Activated naive CD4-positive, alpha-beta T cell (primary cell): ENCODE measurements at places on chromosomes 6 and 20.
A peak's percentile ranks its signal among the peaks of the same experiment; 100 is the strongest.

DNA sequence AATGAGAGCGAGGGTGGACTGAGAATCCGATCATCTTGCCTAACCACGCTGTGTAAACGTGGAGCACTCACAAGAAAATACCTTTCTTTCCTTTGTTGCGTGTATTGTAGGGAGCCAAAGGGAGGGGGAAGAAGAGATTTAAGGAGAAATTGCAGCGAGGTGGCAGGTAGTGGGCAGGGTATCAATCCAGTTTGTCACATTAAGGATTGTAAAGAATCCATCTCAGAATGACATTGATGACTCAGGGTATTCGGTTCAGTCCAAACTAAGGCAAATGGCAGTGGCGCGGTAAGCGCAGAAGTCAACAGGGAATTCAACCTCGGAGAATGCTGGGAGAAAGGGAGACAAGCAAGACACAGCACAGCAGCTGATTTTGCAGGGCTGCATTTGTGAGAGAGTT, 146.2 kb downstream of the ID4 start:
- DNase-seq, result no peak

DNA sequence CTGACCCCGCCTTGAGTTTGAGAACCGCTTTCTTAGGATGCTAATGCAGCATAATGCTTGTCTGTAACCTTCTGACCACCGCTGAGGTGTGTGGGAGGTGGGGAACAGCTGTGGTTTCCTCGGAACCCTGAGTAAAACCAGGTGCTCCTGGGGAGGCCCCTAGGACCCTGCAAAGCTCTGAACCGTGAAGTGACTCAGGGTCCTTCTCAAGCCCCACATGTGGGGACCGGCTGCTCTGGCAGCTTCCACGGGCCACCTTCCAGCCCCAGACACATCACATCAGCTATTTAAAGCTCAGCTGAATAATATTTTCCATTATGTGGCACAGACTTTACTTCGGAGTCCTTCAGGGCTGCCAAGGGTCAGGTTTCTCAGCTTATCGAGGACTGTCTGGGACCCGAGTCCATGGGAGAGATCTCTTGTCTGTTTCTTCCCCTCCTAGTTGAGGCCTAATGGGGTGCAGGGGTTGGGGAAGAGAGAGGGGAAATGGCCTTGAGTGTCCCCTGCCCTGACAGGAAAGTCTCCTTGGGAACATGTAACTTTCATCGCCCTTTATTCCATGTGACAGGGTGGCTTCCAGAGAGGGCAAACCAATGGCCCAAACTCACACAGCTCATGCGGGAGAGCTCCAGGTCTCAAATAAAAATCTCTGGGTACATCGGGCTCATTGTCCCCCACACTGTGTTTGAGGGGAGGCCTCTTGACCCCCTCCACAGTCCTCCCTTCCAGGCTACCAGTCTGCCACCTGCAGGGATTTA, 186.1 kb upstream of the SLC24A3 start:
- DNase-seq, result no peak

GRCh38 chr6:149501768-149502167, 17.0 kb upstream of the ZC3H12D start:
- DNase-seq, result no peak

- DNase-seq, result no peak
These were observed 16.9 kb downstream of the GPR31 start for GRCh38 chr6:167140589-167141474.

- DNase-seq, result no peak
These were observed 231.0 kb downstream of the SOD2 start for GRCh38 chr6:159461998-159462397.

DNA sequence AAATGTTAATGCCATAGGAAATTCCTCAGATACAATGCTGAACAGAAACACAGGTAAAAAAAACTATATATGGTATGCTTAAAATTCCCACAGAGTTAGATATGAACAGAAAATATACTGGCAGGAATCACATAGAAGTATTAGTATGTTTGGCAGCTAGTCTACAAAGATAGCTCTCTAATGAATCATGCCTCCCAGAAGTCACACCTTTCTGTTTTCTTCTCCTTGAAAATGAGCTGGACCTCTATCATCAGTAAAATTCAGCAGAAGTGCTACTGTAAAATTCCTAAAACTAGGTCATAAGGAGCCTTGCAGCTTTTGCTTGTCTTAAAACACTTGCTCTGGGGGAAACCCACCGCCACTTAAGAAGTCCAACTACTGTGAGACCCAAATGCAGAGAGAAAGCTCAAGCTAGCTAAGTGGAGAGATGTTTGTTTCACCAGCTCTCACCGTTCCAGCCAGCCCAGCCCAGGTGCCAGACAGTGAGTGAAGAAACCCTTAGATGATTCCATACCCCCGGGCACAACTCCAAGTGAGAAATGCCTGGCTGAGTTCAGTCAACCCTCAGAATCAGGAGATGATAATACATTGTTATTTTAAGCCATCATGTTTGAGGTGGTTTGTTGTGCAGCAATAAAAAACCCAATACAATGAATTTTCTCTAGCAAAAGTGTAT, 43.0 kb downstream of the TSPYL4 start:
- no peak for DNase-seq

- DNase-seq, result no peak
These were observed 409.6 kb downstream of the MAFB start for GRCh38 chr20:40279390-40279789.

GRCh38 chr6:27280540-27281000, 31.5 kb downstream of the POM121L2 start:
- DNase-seq, result no peak

GRCh38 chr6:56803594-56803993, 151.3 kb upstream of the BEND6 start:
- DNase-seq, result no peak

- DNase-seq, result no peak
These were observed 327.2 kb downstream of the HTR1B start for GRCh38 chr6:77136086-77136485.

DNA sequence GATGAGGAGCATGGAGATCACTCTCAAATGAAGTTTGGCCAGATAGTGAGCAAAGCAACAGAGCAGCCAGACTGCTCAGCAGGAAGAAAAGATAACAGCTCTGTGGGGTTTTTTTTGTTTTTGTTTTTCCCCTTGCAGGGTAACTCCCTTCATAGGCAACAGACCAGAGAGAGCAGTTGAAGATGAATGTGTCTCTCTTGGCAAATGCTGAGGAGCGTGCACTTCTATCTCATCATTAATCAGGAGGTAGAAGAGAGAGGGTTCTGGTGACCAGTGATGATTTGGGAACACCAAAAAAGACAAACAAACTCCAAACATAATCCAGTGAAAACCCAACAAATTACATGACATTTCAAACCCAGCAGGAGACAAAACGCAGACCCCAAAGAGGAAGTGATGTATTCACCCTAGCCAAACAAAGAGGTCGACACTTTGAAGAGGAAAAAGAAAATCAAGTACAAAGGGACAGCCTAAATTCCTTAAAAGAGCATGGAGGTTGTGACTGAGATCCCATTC, 66.2 kb upstream of the RREB1 start:
- DNase-seq, result no peak

GRCh38 chr20:13158369-13158768, 62.7 kb upstream of the ISM1 start:
- DNase-seq, result no peak

- DNase-seq, result peak; percentile 62
These were observed 67.0 kb downstream of the TNFRSF21 start for GRCh38 chr6:47242483-47243386.

DNA sequence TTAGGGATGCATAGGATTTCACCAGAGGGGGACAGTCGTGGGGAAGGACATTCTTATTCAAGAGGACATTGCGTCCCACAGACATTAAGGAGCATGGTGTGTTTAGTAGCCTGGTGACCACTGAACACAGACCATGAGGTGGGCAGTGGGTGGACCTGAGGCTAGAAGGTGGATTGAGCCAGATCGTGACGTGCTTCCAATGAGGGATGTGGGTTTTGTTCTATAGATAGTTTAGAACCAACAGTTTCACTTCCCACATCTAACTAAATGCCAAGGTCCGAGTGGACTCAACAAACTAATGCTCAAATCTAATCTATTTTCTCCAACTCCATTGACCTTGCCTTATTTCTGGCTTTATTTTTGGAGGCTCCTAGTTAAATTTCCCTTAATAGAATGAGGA, 58.5 kb downstream of the OGFRL1 start:
- no peak for DNase-seq

DNA sequence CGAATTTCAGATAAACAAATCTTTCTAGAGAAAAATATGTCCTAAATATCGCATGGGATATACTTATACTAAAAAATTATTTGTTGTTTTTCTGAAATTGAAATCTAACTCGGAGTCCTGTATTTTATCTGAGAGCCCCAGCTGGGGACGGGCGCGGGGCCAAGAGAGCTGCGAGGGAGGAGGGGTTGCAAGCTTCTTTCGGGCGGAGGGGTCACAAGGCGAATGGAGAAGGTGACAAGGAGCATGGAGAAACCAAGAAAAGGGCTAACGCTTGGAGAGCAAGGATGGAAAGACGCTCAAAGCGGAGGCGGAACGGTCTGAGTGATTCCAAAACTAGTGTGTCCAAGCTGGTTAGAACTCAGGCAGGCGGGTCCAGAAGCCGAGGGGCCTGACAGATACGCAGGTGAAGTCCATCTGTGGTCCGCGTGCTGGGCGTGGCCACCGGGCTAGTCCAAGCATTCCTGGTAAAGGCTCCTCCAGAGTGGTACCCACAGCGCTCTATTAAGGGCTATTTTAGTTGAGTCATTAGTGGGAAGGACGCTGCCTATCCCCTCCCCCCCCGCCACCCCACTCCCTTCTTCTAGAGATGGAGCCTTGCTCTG, 41.5 kb upstream of the ZNFX1 start:
- no peak for DNase-seq

DNA sequence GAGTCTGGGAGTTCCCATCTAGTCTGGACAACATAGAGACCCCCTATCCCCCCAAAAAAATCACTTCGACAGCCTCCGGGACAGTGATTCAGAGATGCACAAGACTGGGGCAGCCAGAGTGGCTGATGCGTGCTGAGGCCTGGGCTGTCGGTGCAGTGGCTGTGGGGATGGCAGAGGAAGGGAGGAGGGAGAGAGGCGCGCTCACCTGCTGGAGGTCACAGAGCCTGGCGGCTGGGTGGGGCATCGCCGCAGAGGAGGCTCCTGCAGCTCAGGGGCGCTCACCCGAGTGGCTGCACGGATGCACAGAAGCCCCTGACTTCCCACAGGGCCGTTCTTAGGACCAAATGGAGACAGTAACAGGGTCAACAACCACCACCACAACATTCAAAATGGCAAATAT, 182.8 kb downstream of the SMOC2 start:
- no peak for DNase-seq

DNA sequence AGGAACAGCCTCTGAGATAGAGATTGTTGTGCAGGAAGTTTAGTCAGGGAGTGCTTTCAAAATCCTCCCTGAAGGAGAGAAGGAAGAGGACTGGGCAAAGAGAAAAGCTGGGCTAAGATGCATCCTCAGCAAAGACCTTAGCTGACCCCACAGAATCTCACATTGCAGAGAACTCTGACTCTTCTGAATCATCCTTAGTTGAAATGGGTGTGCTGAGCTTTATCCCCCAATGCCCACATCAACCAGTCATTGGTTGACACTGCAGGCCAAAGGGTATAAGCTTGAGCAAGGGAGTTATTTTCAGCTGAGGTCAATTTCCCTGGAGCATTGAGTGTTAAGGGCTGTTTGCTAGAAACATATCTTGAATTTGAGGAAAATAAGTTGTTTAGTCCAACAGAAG, 732.2 kb downstream of the CBLN4 start:
- DNase-seq, result no peak

- peak; percentile 5 for DNase-seq
These were observed 89.6 kb upstream of the NHSL1 start for GRCh38 chr6:138588805-138589434.

DNA sequence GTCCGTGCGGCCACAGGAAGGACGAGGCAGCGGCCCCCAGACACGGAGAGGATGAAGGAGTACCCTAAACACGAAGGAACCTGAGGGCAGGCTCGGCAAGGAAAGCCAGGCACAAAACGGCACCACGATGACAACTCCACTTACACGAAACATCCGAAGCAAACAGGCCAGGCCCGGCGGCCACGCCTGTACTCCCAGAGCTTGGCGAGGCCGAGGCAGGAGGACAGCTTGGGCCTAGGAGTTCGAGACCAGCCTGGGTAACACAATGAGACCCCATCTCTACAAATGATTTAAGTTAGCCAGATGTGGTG, 13.4 kb downstream of the KCNQ2 start:
- DNase-seq, result no peak

DNA sequence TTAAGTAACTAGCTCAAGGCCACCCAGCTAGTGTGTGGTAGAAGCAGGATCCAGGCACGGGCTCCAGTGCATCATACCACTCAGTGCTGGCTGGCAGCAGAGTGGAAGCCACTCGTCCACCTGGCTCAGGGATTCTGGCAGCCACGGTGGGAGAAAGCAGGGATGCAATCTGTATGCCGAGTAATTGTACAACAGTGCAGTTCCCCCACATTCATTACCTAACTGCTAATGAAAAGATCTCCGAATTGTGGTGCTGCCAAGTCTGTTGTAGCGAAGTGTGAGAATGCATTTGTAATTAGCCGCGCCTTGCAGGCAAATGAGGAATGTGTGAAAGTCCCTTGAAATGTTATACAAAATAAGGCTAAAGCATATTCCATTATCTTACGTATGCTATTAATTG, 29.0 kb downstream of the KCNG1 start:
- no peak for DNase-seq

GRCh38 chr20:4730780-4731179, 9.1 kb downstream of the PRND start:
- DNase-seq, result no peak

- no peak for DNase-seq
These were observed 17.0 kb upstream of the PRL start for GRCh38 chr6:22313796-22314195.

DNA sequence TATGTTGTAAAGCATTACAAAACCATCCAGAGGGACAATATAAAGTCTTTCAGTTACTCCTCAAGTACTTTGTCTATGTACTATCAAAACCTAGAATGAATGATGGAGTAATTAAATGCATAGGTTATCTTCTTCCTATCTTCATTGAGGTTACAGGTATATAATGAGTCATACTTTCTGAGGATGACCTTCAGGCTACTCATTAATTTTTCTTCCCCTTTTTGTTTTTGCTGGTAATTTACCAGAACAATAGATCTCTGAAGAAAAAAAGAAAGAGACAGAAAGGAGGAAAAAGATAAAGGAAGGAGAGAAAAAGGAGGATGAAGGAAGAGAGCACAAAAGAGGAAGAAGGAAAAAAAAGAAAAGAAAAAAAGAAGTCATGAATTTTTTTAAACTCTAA, 398.4 kb downstream of the TBC1D32 start:
- DNase-seq, result no peak

GRCh38 chr6:125748406-125749172, 843 bp upstream of the HEY2 start:
- DNase-seq, result no peak
